ENCODE measurements at places on chromosomes 7 and 10.

GRCh38 chr10:44818041-44818649 lies 93.0 kb upstream of the TMEM72 start:
- DNase-seq: no peak

DNA sequence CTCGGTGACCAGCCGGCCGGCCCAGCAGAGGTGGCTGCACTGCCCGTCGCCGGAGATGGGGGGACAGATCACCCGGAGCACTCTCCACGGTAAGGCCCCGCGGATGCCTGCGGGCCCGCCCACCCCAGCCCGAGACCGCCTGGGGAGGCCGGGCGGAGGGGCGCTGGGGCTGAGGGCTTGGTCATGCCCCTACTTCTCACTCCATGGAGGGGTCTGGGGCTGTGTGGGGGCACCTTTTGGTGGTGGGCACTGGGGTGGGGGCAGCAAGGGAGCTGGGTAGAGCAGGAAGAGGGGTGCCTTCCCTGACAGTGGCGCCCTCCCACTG lies 61.8 kb downstream of the NEURL1 start:
- no peak for DNase-seq

- DNase-seq: peak; percentile 71
These were observed 25.0 kb downstream of the VTI1A start for GRCh38 chr10:112471878-112472487.

DNA sequence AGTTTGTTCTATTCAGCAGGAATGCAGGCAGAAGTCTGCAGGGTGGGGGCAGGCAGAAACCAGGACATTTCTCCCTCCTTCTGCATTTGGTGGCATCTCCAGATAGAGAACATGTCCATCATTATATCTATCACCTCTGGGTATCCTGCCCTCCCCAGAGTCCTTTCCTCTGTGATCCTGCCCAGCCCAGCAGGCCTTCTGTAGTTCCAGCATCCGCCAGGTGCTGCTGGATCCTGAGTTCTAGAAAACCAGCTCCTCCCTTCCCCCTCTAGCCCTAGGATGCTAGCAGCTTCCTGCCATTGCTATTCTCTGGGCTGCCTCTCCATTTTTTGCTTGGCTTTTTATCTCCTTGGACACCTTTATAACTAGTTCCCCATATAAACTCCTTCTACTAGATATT lies 180.3 kb downstream of the KCNMA1 start:
- peak; percentile 47 for DNase-seq

DNA sequence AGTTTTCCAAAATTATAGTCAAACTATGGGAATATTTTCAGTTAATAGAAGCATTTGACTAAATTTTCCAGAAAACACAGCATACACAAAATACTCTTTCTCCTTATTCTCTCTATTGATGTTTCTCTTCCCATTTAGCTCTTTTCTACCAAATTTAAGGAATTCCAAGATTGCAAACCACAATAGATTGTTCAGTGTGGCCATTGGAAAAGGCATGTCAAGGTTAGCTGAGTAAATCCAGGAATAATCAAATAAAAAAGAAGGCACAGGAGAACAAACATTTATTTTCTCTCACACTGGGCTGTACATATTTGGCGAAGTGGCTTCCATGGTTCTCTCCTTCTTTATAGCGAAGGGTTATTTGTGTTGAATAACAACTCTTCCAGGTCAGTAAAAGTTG lies 117.3 kb downstream of the THSD7A start:
- DNase-seq: no peak
